ENCODE measurements at places on chromosomes 2 and 18.

- DNase-seq: no peak
Observed at GRCh38 chr2:68115965-68116364, 41.7 kb upstream of the PNO1 start.

- DNase-seq: peak; percentile 15
Observed at GRCh38 chr2:205568620-205569019, 113.7 kb upstream of the NRP2 start.

GRCh38 chr2:139354518-139354917 lies 574.3 kb upstream of the NXPH2 start:
- no peak for DNase-seq

DNA sequence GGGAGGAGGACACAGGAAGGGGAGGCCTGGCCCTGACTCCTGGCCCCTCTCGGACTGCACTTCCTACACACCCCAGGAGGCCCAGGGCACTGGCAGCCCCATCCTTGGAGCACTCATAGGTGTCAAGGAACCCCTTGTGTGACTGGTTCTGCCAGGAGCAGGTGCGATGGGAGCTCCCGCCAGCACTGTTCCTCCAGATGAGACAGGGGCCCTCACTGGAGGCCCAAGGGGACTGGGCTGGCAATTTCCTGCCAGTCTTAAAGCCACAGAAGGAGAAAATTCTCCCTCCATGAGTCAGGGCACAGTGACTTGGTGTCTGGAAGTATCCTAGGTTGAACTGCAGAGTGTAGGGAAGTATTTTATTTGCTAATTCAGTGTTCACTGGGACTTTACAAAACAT lies 42.8 kb upstream of the MAL start:
- peak; percentile 11 for DNase-seq

DNA sequence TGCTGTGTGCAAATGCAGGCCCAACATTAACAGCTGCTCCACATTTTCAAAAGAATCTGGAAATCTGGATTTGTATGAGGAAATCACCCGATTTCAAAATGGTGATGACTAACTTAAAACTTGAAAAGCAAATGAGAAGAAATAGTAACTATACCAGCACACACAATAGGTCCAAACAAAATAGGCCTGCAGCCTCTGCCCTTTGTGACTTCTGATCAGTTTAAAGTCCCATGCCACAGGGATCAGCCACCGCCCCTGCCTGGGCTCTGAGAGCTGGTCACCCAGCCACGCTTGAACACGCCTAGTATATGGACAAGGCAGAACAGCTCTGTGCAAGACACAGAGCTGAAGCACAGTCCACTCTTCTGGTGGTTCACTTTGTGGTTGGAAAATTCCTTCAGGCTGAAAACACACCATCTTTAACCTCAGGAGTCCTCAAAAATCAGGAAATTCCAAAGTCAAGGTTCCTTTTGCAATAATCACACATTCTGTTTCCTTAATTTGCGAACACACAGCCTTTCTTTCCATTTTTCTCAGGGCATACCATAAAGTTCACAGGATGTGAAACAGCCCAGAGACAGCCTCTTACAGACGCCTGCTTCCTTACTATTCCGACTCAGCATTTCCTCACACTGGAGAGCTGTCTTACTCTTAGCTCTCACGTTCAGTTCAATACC lies 150.1 kb upstream of the RIOK3 start:
- peak; percentile 90 for DNase-seq

DNA sequence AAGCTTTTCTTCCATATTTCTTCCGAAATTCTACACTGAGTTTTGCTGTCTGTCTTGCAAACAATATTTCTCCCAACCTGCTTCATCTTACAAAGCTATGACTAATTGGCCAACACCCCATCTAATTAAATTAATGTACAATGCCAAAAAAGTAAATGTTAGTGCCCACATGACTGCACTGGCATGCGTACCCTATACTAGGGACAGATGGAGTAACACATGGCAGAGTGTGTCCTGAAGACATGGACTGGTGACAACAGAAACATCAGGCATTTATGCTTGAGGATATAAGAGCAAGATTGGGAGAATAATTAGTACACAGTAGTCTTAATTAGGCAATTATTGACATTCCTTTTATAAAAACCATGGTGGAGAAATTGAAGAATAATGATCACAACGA lies 66.8 kb downstream of the MREG start:
- DNase-seq: no peak

- DNase-seq: peak; percentile 17
Observed at GRCh38 chr2:239399433-239399920, 1.3 kb downstream of the HDAC4 start.

GRCh38 chr2:238220274-238220891 lies 16.9 kb upstream of the ILKAP start:
- DNase-seq: no peak

DNA sequence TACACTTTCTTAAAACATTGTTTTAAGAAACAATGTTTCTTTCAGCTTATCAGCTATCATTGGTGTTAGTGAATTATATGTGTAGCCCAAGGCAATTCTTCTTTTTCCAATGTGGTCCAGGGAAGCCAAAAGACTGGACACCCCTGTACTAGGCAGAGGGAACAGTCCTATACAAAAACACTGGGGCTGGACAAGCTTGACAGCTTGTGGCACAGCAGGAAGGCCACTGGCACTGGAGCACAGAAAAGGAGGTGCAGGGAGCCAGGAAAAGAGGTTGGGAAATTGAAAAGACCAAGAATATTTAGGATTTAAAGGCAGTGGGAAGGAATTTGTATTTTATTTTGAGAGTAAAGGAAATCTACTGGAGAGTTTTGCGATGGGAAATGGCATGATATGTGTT lies 47.7 kb downstream of the SRD5A2 start:
- DNase-seq: no peak

DNA sequence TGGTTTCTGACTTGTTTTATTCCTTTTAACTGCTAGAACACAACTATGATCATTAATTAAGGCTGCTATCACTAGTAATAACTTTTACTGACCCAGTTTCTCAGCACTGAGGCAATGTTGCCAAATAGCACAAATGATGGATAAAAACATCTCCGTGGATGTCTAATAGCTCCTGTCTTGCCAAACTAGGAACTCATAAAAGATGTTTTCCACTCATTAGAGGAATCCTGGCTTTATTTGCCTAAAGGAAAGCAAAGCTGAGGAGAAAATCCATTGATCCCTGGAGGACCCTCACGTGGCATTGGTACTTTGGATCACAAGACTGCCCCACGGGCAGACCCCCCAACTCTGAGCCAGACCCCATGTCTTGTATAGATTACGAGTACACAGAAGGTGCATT lies 96.1 kb upstream of the ZNF397 start:
- no peak for DNase-seq

GRCh38 chr2:113238871-113239839 lies 39.6 kb downstream of the PAX8 start:
- DNase-seq: no peak

GRCh38 chr2:193428336-193428818 lies 1233.6 kb upstream of the TMEFF2 start:
- no peak for DNase-seq

DNA sequence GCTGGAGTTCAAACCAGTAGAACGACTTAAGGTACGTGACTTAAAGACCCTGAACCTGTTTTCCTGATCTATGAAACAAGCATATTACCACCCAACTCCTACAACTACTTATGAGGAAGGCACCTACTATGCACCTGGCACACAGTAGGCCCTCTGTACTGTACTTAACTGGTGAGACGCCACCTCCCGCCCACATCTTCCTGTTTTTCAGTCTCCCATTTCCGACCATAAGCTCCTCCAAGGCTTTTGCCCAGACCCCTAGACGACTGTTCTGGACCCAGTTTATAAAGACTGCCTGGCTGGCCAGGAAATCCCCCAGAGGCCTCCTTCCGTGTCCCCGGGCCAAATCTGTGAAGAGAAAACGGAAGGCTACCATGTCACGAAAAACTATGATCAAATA lies 1.5 kb downstream of the GALNT14 start:
- DNase-seq: no peak

- no peak for DNase-seq
Observed at GRCh38 chr2:98464772-98465310, 20.2 kb downstream of the INPP4A start.

DNA sequence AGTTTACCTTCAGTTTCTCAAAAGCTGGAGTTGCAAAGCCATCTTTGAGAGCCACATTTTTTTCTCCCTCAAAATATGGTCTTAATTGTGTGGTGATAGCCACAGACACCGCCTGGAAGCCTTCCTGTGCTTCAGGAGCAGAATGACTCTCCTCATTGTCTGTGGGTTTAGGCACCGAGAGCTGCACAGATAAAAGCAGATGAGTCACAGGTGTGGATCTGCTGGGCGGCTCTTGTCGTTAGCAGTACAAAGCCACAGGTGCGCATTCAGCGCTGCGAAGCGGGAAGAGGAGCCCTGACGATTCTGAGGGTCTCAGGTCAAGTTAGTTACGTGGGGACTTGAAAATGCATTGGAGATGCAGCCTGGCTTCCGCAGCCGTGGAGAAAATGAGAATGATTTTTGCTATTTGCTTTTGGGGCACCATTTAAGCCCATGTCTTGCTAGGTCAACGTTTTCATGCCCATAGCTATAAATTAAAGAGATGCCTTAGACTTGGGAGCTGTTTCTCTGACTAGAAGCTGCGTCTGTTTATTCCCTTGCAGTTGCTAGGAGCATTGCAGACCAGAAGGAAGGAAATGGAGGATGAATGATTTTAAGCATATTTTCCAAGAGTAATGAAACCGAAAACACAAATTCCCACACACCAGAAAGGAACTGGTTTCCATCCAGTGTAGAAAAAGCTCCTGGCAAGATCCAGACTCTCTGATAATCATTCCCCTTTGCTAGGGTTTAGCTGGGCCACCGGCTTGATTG lies 51.5 kb downstream of the KLHL29 start:
- peak; percentile 68 for DNase-seq

DNA sequence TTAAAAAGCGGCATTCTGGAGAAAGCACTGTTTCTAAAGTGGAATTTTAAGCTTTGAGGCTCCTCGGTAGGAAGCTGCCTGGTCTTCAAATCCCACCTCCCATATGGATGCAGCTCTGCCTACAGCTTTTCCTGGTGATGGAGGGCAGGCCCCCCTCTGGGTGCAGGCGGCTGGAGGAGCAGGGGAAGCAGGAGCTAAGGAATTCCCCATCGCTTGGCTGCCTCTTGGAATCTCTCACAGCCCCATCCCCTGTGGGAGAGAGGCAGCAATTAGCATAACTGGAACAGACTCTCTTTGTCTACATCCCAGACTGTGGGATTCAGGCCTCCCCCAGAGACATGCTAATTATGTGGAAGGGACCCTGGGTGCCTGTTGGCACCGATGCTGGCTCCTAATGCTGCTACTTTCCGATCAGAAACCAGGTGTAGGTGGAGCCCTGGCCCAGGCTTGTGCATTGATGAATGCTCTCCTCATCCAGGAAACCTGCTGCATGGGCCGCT lies 51.3 kb downstream of the LIPG start:
- peak; percentile 74 for DNase-seq

GRCh38 chr2:75041731-75042600 lies 83.5 kb downstream of the POLE4 start:
- no peak for DNase-seq

DNA sequence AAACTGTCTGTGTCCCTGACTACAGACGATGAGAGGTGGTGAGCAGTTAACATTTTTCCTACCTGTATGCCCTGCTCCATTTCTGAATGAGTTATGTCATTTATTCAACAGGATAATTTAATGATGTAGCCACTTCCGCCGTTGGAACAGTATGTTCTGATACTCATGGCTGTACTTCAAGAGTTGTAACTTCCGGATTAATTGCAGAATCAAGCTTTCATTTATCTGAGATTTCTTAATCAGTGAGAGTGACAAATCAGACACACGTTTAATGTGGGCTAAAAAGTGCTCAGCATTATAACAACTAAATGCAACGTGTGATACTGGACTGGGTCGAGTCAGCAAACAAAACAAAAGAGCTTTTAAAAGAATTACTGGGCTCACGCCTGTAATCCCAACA lies 107.7 kb downstream of the KCTD1 start:
- DNase-seq: peak; percentile 75

GRCh38 chr2:134621939-134622705 lies 96.7 kb downstream of the TMEM163 start:
- DNase-seq: no peak

GRCh38 chr2:45031028-45031427 lies 21.8 kb upstream of the SIX2 start:
- DNase-seq: no peak

DNA sequence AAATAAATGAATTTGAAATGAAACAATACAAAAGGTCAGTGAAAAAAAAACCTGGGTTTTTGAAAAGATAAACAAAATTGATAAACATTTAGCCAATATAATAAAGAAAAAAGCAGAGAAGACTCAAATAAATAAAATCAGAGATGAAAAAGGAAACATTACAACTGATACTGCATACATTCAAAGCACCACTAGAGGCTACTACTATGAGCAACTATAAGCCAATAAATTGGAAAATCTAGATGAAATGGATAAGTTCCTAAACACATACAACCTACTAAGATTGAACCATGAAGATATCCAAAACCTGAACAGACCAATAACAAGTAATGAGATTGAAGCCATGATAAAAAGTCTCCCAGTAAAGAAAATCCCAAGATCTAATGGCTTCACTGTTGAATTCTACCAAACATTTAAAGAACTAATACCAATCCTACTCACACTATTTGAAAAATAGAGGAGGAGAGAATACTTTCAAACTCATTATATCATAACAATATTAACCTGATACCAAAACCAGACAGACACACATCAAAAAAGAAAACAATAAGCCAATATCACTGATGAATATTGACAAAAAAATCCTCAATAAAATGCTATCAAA lies 80.8 kb upstream of the CERS6 start:
- DNase-seq: no peak

DNA sequence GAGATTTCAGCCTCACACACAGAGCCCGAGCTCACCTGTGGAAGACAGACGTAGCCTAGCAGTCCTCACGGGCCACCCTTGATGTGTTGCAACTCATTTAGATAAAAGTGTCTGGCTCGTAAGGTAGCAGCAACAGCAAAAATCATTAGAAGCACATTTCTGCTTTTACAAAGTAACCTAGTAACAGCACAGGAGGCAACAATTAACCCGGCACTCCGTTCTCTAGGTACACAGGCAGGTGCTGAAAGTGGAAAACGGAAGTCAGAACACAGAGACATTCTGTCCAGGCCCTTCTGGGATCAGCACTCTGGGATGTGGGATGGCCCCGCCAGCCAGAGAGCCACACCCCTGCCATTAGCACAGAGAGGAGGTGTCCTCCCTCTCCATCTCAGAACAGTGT lies 99.3 kb downstream of the KLHL29 start:
- no peak for DNase-seq

DNA sequence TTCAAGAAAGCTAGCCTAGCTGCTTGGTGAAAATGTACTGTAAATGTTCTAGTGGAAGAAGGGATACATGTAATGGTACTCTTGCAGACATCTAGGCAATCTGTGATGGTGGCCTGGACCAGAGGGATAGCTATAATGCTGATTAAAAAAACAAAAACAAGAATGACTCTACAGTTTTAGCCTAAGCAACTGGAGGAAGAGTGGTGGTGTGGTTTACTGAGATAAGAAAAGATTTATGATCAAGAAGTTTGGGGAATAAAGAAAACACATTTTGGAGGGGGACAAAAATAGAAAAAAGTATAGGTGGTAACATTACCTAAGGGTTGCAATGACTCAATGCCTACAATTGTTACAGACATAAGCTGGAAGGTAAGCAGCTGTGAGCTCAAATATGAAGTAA lies 1080.7 kb upstream of the CELF4 start:
- DNase-seq: no peak

- DNase-seq: no peak
Observed at GRCh38 chr2:217935901-217936684, 66.7 kb downstream of the TNS1 start.
